Fibroblast of the conjunctiva (primary cell): ENCODE measurements at places on chromosomes 4 and X.

- no peak for DNase-seq
These were observed 98.8 kb downstream of the ADRA2C start for GRCh38 chr4:3864742-3865721.

GRCh38 chr4:139300431-139301112 is 733 bp upstream of the NAA15 start:
- DNase-seq, result peak; percentile 34

DNA sequence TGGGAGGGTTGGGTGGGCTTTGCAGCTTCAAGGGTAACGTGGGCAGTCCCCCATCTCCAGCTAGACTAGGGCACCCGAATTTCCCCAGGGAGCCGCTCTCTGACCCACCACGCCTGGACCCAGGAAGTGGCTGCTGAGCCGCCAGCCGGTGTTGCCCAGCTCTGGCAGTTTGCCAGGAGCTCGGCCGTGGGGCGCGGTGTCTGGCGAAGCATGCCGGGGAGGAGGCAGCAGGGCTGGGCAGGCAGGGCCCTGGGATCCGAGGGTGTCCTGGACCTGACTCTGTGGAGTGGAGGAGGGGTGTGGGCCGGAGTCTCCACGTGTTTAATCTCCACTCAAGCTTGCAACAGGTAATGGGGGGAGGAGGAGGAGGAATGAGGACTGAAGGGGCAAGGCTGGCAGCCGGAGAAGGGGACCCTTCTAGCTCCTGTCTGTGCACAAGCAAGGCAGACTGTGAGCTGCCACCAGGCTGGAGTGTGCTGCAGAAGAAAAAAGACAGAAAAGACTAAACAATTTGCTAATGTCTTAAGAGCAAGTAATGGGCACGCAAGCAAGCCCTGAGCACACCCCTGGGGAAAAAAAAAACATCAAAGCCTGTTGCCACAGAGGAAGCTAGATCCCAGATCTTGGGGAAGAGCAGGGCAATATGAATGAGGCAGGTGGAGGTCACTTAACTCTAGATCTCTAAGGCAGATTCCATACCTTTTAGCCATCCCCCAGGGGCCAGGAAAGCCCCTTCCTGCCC is 2.4 kb downstream of the LONRF3 start:
- no peak for DNase-seq

DNA sequence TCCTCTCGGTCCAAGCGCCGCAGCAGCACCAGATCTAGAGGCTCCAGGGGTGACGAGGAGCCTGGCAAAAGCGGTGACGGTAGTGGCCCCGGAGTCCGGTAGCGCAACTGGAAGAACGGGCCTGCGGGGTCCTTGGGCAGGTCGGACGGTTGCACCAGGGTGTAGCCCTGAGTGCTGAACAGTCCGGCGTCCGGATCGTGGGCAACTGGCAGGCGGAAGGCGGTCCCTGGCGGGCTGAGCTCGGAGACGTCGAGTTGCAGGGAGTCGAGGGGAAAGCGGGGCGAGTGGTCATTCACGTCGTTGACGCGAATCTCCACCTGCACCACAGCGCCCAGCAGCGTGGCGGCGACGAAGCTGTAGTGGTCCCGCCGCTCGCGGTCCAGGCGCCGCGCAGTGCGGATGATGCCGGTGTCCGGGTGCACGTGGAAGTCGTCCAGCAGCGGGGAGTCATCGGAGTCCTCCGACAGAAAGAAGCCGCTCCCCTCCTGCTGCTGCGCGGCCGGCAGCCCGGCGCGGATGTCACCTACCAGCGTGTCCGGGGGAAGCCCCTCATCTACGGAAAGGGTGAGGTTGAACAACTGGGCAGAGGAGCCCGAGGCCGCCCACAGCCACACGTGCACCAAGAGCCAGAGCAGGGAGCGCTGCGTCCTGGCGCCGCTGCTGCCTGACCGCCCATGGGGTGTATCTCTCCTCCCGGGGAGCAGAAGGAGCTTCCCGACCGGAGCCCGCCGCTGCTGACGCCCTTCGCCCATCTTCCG is 837 bp downstream of the DCHS2 start:
- no peak for DNase-seq

GRCh38 chr4:88219099-88219498 is 60.7 kb upstream of the ABCG2 start:
- DNase-seq, result peak; percentile 37

DNA sequence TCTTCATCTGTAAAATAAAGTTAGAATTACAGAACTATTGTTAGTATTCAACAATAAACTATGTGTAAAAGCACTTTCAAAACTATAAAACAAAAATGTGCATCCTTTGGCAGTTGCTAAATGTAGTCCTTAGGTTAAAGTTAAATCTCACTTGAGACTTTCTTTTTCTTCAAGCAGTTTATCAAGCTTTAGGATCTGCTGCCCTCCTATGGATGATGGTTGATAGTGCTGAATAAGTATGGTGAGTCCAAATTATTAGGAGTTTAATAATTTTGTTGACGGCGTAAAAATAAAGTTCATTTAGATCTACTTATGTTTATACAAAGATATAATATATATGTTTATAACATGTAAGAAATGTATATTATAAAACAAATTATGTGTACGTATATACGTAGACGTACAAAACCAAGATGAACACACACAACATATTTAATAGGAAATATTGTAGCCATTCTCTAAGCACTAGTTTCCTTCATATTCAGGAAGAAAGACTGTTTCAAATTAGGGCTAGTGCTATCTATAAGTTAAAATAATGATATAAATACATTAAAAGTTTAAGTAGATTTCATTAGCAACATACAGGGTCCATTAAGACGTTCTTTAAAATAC is 22.3 kb downstream of the UGT2A2 start:
- DNase-seq, result peak; percentile 29

DNA sequence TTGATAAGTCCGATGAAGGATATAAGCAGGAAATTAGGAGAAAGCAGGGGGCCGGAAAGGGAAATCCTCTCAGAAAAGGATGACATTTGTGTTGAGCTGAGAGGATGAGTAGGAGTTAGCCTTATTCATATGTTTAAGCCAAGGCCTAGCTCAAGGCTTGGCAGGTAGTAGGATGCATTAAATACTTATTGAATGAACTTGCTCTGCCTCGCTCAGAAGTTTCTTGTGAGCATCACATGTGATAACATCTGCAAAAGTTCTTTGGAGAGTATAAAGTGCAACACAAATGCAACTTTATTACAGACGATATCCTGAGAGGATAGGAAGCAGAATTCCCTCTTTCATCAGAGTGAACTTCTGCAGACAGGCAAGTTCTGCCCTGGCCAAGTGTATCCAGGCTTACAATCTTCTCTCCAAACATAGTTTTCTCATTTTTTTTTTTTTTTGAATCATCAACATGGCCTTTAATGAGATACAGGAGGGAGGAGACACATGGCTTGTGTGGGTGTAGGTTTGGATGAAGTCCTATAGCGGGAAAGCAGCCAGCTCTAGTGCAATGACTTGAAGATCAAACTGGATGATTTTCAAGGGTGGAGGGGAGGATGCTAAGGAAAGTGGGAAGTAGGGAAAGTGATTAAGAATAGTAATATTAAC is 48.1 kb downstream of the LUZP4 start:
- DNase-seq, result peak; percentile 84
